ENCODE measurements at places on chromosomes 16 and 17. TPM values are rescaled to one million over a fixed set of nuclear protein-coding genes. Genes with fewer than 3 reads are reported as not detected.

DNA sequence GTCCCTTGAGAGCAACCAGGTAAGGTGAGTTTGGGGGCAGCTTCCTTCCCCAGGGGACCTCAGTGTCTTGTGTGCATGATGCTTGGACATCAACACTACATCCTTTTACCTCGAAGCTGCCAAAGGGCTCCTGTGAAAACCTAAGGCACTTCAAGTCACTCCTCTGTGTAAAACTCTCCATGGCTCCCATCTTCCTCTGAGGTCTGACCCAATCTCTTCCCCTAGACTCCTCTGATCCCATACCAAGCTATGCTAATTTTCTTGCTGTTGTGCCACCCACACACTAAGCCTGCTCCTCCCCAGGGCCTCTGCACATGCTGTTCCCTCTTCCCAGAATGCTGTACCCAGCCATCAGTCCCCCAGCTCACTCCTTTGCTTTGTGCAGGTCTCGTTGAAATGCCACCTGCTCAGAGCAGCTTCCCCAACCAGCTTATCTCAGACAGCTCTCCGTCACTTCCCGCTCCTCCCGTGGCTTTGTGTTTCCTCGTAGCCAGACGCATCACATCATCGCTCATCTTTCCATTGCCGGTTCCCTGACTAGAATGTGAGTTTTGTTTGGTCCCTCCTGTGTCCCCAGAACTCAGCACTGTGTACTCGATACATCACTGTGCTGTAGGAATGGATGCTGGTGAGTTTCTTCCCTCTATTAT, 78.4 kb downstream of the CNGB1 start:
- no peak for DNase-seq

The C16orf89 gene
- total RNA-seq = not detected

The TBX6 gene
- 0.86 TPM for total RNA-seq

GRCh38 chr17:2395258-2396181, 5.3 kb downstream of the MNT start:
- DNase-seq = no peak

- DNase-seq = no peak
Observed at GRCh38 chr16:11632455-11632939, 35.8 kb upstream of the SNN start.

DNA sequence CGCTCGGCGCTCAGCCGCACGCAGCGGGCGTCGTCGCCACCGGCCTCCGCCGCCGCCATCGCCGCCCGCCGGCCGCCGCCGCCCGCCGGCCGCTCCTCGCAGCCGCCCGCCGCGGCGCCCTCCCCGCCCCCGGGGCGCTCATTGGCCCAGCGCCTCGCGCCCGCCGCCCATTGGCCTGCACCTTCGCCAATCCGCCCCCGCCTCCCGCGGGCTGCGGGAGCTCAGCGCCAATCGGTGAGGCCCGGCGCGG, at the start of gene PGP:
TSS of gene PGP (minus strand) at position 122 of the 250 bp plus-strand sequence. CDS start at position 59, 63 bp downstream.
- DNase-seq = no peak

DNA sequence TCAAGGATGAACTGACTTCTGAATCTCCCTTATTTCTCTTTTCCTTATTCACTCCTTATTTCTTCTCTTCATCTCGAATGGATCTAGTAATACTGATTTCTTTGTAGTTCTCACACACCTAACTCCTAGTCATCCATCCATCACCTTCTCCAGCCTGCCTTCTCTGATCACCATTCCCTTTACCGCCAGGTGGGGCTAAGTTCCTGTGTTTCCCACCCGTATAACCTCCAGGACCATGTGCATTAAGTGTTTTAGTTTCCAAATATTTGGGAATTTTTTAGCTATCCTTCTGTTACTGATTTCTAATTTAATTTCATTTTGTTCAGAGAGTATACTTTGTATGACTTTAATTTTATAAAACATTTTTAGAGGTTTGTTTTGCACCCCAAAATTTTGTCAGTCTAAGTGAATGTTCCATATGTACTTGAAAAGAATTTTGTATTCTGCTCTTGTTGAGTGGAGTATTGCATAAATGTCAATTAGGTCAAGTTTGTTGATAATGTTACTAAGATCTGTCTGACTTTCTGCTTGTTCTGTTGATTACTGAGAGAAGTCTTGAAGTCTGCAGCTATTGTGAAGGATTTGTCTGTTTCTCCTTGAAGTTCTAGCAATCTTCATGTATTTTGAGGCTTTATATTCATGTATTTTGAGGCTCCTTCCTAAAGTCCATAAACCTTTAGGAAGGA, 8.8 kb downstream of the BPTF start:
- no peak for DNase-seq

The CMTR2 gene
- 9.3 TPM for total RNA-seq

Measured in left lobe of liver (tissue), 2 donors.